ENCODE measurements at places on chromosomes 2 and 18.

- DNase-seq, result no peak
These were observed 43.9 kb upstream of the CSRNP3 start for GRCh38 chr2:165425556-165425955.

DNA sequence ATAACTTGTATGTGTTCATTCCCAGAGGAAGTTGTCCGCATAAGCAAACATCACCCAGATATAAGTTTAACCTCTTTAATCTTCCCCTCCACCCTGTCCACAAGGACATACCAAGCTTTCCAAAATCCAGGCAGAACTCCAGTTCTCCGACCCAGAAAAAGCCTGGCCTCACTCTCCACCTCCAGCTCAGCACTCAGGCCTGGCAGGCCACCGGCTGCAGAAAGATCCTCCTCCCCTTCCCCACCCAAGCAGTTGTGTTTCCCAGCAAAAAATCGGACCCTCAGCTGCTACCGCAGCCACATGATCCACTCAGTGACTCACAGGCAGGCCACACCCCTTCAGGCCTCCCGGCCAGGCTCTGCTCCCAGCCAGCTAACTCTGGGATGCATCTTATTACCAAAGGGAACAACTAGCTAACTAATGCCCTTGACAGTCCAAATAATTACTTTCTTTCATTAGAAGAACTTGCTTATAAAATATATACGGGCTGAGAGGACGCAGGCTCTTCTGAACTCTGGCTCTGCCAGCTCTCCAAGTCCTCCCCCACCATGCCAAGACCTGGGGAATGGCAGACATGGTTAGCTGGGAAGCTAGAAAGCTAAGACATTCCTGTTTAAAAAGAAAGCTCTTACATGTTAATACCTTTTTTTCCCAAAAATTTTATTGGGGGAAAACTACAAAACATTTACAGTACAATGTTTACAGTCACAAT is 4.5 kb downstream of the ZFP36L2 start:
- no peak for DNase-seq

DNA sequence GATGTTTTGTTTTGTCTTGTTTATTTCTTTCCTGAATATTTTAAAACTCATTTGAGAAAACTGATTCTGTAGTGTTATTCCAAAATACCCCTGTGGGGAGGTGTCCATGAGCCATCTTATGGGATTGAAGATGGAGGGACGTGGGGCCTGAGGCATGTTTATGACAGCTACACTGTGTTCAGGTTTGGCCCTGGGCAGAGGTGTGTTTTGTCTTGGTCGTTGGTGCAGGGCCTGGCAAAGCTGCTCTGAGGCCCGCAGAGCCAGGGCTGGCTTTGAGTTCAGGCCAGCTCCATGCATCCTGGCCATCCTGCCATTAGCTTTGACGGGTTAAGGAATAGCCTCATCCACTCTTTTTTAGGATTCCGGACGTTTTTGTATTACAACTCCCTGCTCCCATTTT is 68.9 kb downstream of the TMEM18 start:
- no peak for DNase-seq

DNA sequence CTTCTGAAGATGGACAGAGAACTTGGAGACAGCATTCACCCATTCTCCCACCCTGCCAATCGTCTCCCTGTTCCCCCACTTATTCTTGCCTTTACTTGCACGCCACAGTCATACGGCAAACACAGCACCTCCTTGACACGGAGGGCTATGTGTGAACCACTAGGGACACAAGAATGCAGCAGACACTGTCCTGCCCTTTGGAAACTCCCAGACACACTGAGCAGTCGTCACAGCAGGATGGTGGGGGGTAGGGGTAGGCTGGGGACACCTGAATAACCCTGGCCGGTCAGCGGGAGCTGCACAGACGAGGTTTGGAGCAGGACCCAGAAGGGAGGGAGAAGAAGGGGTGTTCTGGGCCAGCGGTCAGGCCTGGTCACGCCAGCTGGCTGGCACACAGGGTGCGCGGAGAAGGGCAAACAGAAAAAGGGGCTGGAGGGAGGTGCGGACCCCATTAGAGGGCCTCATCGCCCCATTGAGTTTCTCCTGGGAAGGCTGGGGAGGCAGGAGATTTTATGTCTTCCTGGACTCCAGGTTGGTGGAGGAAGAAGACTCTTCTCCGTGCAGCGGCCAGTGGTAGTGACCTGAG is 40.0 kb upstream of the FOSL2 start:
- no peak for DNase-seq

DNA sequence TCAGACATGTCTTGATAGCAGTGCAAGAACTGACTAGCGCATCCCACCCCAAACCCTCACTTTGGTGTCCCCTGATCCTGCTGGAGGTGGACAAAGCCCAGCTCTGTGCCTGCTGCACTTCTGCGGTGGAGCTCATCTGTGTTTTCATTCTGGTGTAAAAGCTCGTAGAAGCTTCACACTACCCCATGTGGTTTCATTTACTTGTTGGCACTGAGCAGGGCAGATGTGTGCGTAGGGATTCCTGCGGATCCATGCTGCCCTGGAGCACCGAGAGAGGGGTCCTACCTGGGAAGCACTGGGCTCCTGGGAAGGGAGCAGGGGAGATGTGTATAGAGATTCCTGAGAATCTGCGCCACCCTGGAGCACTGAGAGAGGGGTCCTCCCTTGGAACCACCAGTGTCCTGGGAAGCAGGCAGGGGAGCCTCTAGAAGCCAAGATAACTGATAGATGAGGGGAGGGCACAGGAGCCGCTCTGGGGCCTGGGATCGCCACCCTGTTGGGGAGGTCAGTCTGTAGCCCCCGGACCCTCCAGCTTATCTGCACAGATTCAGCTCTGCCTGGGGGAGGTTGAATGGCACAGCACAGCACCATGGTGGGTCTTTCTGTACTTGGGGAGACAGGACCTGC is 106.9 kb upstream of the OTOS start:
- no peak for DNase-seq

- DNase-seq, result no peak
These were observed 73.3 kb downstream of the RPIA start for GRCh38 chr2:88764850-88765153.

- no peak for DNase-seq
These were observed 62.9 kb upstream of the FAM110C start for GRCh38 chr2:108920-109809.

DNA sequence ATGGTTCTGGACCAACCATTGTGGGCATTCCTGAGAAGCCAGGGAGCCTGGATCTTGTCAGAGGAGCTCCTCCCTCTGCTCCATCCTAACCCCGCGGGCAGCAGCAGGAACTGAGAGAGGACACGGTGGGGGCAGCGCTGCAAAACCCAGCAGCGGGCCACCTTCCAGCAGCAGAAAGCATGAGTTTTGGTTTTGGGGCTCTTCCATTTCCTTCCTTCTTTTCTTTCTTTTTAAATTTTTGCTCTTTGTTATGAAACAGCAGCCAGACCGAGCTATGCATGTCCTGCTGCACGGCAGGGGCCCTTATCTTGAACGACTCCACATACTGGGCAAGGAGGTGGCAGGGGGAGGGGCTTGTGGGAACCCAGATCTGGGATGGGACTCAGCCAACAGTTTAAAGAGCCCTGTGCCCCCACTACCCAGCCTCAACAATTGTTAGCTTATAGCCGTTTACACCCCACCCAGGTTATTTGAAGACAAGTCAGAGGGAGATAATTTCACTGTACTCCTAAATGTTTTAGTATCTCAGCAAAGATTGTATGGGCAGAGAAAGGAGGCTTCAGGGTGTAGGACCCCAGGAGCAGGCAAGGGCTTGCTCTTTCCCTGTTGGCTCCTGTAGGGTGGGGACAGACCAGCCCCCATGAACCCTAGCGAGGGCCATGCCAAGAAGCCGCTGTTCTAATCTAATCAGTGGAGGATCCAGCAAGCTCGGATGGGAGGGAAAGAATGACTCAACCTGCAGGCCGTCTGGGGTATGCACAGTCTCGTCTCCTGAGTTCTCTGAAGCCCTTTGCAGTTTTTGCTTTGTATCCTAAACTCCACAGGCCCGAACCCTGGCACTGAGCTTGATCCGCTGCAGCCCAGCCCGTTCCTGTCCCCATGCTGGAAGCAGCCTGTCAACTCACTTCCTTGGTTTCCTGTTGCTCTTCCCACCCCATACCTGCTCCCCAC is 75.3 kb downstream of the LRRFIP1 start:
- no peak for DNase-seq

DNA sequence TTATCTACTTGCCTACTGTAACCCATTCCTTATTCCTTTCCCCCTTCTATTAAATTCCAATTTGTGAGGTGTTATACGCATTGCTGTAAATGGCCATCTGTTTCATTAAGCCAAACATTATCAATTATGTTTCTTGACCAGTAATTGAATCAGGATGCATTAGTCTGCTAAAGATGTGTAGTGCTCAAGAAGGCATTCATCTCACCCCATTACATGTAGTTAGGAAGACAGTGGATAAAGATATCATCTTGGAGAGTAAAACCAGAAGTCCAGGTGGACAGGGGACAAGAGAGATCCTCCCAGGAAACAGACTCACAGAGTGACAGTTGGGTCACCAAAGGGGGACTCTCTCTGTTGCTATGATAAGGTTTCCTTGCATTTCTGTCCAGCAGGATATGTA is 73.3 kb upstream of the FAM98A start:
- DNase-seq, result no peak
